Activated CD8-positive, alpha-beta memory T cell treated with anti-CD3 and anti-CD28 coated beads for 1 hour (primary cell): ENCODE measurements at places on chromosomes 2 and 18.

- no peak for DNase-seq
Measured at GRCh38 chr2:121336528-121337294, 51.7 kb upstream of the TFCP2L1 start.

DNA sequence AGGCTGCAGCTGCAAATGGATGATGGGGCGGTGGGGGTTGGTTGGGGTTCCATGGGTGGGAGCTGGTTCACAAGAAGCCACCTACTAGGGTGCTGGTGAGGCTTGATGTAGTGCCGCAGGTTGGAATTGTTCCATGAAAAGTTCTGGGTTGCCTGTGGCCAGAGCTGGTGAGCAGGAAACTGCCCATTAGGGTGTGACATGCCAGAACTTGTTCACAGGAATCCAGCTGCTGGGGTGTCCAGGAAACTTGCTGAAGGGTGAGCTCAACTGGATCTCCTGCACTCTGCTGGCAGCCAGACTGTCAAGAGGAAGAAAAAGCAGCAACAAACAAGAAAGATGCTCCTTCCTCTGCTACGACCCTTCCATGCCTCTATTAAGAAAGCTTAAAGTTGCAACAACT is 48.8 kb downstream of the MAP3K20 start:
- no peak for DNase-seq

GRCh38 chr2:49686291-49686690 is 532.0 kb upstream of the FSHR start:
- DNase-seq, result no peak

DNA sequence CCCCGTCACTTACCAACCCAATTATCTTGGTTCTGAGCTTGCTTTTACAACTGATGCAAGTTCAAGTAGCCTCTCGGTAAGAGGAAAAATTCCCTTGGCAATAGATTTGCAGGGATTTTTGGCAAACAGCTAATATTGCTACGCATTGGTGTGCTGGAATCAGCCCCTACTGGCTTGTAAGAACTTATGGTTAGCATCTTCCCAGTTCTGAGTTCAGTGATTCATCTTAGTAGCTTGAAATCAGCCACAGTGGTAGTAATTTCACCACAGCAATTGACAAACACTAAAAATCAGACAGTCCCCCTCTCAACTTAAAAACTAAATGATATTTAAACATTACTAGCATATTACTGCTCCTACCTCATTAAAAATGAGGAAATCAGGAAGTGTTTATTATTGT is 5.9 kb upstream of the RAX start:
- no peak for DNase-seq

DNA sequence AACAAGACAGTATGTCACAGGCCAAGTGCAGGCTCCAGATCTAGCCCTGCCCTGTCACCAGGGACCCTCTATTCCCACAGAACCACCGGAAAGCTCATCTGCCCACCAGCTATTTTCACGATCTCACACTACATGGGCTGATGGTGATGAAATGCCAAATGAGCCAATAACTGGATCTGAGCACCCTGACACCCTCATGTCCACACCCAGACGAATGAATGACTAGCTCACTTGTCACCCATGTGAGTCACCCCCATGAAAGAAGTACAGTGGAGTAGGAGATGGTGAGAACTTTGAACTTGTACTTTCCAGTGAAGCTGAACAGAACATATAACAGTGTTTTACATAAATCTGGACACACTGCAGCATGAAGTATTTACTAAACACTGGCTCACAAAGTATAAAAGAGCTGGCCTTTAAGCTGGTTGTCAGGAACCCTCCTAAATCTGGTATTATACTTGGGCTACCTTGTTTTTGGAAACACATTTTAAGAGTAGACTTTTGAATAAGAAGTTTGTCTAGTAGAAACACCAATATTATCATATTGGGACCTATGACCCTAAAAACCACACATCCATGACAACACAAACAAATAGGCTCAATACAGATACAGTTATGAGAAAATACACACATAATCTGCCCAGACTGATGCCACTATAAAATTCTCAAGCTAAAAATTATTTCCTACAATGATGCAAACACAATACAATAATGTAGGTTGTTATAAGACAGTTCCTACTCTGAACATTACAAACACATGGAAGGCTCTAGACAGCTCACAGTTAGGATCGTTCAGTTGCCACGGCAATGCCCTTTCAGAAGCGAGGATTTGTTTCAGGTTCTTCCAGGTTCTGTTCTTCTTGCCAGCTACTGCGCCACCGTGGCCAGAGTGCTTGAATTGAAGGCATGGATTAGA is 19.0 kb downstream of the INO80C start:
- DNase-seq, result no peak

DNA sequence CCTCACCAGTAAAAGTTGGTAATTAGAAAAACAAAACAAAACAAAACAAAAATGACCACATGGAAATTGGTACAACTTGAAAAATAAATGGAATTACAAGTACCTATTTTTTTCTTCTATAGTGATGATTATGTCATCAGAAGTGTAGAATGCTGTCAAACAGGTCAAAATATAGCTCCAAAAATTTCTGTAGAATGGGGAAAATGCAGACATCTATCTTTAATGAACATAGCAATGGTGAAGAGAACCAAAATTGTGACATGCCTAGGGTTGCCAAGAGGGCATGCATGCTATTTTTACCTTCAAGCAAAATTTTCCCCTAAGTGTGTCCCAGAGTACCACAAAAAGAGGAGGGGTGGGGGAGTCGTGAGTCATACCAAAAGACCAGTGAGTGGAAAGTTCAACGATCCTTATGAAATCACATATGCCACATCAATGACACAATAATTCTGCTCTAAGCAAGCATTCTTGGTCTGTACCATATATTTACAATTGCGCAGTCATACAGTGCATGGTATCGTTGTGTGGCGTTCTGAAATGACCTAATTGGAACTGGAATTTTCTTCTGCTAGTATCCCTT is 1436.4 kb downstream of the SUCLG1 start:
- DNase-seq, result no peak

- no peak for DNase-seq
Measured at GRCh38 chr2:36486521-36487044, 111.4 kb downstream of the FEZ2 start.

DNA sequence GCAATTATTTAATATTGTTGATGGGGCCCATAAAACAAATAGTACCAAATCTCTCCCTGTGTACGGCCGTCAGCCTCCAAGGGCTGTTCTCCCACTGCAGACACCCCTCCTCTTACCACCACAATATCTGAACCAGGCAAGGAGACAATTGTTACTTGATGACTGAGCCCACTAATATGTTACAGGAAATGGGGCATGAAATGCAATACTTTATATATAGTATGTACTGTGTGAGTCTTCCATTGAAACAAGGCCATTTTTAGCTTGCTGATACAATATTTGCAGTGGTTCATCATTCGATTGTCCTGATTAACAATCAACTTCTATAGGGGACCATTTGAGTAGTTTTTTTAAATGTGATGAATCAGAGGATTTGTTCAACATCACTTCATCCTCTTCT is 307.3 kb downstream of the GBX2 start:
- no peak for DNase-seq

DNA sequence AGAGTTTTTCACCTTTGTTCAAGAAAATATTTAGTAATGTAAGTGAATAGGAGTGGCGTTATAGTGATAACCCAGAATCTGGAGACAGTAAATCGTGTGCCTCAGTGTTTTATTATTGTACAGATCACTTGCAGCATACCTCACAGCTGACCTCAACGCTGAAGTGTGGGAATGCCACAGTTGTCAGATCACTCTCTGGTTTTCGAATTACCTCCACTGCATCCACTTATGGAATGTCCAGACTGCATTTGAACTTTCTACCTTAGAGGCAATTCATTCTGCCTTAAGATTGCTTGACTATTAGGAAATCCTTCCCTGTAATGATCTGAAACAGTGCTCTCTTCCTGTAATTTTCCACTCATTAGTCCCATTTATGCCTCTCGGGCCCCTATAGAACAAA is 164.5 kb upstream of the ALPP start:
- DNase-seq, result no peak

- DNase-seq, result no peak
Measured at GRCh38 chr2:130755256-130756052, at the start of gene AMER3. TSS of gene AMER3 (plus strand) at chr2:130755540. CDS start at chr2:130762073, 6,533 bp downstream.
